Brain pericyte (primary cell): ENCODE measurements at places on chromosomes 5 and 9.

- no peak for DNase-seq
Measured at GRCh38 chr5:33901156-33901555, 9.4 kb upstream of the ADAMTS12 start.

DNA sequence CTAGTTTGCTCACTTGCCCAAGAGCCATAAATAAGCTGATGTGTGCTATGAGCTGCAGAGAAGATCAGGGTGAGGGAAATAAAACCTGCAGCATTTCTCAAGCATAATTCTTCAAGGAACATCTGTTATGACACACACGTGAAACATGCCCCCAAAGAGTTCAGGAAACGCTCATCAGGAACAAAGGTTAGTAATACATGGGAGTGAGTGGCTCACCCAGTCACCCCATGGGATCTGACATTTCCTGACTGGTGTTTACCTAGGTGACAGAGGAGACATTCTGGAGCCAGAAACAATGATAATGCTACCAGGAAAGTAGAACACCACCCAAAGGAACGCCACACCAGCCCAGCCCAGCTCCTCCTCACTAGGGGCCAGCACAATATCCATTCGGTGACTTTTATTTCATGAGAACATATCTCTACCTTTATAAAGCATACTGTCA, 66.0 kb downstream of the FRMD3 start:
- no peak for DNase-seq

- DNase-seq, result no peak
Measured at GRCh38 chr5:73542020-73542419, 23.4 kb downstream of the ANKRA2 start.

DNA sequence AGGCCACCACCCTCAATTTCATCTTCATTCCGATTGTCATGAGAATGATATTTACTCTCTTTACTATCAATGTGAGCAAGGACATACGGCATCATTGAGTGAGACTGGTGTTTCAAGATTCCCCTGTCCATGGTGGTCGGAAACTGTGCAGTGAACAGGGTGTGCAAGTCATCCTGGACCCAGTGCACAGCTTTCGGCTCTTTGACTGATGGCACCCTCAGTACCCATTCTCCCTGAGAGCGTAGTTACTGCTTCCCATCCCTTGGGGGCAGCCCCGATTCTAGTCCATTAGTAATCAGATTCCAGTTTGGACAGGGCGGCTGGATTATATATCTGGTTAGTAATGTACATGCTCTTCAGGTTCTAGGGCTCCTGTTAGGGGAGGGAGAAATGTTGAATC, 61.7 kb upstream of the SUB1 start:
- DNase-seq, result no peak

GRCh38 chr9:107261106-107261505, 22.0 kb upstream of the RAD23B start:
- DNase-seq, result no peak

DNA sequence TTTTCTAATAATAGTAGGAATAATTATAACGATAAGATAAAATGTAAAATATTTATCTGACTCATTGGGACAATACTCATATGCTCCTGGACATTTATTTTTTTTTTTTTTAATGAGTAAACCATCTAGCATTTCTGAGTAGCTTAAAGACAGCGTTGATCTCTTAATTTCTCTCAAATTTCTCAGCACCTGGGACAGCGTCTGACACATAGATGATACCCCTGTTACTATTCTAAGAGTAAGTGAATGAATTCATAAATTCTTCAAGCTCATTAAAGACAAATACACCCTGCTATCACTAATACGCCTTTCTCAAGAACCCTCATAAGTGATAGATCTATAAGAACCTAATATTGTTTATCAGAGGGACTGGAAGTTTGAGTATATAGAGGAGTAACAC, 12.0 kb upstream of the HTR4 start:
- no peak for DNase-seq

- DNase-seq, result no peak
Measured at GRCh38 chr5:135950611-135951010, 4.2 kb downstream of the LECT2 start.

GRCh38 chr5:132422720-132423437, 53.4 kb downstream of the SLC22A5 start:
- DNase-seq, result no peak

GRCh38 chr5:5270958-5271785, 131.0 kb downstream of the ADAMTS16 start:
- no peak for DNase-seq

DNA sequence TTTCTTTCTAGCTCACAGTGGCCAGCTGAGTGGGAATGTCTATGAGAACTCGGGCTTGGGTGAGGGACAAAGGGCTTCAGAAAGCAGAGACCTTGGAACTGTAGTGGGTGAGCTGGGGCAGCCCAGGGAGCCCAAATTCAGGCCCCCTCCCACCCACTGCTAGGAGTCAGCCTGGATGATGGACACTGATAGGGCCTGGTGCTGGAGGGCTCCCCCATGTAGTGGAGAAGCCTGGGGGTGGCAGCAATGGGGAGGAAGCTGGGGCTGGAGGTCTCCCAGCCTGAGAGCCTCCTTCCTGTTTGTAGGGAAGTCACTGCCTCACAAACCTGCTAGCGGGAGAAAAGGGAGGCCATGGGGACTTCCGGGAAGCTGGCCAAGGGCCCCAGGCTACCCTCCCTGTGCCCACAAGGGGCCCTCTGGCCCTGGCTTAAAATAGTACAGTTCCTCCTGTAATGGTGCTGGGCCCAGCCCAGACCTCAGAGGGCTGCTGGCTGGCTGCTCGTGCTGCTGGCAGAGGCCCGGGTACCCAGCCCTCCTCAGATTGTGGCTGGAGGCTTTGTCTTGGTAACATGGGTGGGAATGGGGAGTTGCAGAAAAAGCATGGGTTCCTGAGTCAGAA, 6.3 kb upstream of the NR5A1 start:
- no peak for DNase-seq

DNA sequence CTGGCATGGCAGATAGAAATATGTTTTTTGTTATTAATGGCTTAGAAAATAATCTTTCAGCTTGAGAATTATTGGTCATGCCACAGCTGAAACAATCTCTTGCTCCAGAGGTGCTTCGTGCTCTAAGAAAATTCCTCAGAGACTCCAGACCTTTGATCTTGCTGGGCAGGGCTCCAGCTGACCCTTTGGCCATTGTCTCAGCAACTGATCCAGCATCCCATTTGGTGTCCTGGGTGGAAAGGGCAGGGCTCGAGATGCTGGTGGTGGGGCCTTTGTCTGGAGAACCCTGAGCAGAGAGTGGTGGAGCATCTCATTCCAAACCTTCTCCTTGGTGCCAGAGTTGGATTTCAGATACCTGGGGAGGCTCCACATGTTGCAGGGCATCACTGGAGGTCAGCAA, 43.2 kb upstream of the PIK3R1 start:
- no peak for DNase-seq

- DNase-seq, result no peak
Measured at GRCh38 chr9:69204849-69205248, 30.8 kb downstream of the TJP2 start.

GRCh38 chr5:144915452-144915851, 744.8 kb downstream of the KCTD16 start:
- no peak for DNase-seq

- no peak for DNase-seq
Measured at GRCh38 chr9:36677611-36678010, 104.9 kb downstream of the MELK start.

DNA sequence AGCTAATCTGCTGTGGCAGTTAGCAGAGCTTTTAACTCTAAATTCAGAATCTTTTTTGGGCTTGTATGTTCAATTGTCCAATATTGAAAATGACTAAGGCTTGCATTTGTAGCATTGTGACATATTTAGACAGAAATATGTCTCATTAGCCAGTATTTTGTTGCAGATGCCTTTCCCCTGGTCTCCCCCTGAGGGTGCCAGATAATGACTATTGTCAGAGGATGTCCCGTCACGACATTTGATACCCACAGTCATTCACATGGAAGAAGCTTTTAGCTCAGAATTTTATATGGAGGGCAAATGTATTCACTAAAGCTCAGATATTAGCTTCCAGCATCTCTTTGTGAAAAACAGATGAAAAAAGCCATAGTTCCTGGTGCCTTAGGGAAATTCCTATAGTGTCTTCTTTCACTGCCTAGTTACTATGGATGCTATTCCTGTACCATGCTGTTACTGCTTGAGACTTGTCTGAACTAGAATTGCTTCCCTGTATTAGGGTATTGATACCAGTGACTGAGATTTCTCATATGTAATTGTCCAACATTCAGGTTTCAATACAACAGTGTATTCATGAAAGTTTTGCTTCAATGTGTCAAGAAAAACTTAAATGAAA, 96.2 kb downstream of the CCDC192 start:
- DNase-seq, result no peak

DNA sequence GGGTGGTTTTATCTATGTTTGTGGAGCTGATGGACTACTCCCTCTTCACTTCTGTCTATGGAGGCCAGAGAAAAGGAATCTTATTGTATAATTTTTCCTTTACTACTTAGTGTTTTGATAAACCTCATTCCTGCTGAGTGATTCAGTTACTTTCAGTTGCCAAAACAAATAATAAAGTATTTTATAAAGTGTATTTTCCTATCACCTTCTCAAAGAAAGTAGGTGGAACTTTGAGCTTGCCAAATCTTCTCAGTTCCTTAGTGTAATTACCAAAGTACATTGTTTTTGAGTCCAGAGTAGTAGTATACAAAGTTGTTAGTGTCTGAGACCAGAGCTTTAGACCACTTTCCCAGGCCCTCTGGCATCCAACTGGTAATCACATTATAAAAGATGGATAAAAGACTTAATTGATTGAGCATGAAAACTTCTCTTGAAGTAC, 13.5 kb downstream of the RABGAP1 start:
- no peak for DNase-seq

- no peak for DNase-seq
Measured at GRCh38 chr5:54725391-54726280, 208.1 kb downstream of the SNX18 start.
